ENCODE measurements at places on chromosomes 6 and 20. TPM values are rescaled to one million over a fixed set of nuclear protein-coding genes. Genes with fewer than 3 reads are reported as not detected.

DNA sequence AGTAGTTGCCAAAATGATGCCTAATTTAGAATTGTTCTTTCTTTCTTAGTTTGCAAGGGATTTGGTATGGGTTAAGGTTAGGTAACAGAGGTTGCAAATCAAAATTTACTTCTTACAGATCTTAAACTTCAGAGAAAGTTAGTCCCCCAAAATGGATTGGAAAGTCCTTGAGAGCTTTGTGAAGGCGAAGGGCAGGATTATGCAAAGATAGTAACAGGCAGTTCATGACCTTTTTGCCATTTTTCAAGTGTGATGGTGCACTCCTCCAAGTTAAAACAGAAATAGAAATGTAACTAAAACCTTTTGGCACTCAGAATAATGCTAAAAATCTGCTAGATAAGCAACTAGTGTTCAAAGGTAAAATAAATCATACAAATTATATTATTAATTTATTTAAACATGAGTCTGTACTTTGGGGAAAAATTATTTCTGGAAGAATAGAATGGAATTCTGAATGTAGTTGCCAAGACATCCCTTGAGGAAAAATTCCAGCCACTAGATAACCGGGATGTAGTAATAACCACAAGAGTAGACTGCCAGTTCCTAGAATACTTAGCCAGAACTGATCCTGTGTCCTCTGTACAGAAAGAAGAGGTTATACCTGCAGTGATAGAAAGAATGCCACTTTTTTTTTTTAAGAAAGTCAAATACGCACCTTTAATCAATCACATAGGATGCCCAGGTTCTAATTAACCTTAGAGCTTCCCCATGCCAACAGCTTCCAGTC is 31.8 kb upstream of the DAAM2 start:
- no peak for DNase-seq

DNA sequence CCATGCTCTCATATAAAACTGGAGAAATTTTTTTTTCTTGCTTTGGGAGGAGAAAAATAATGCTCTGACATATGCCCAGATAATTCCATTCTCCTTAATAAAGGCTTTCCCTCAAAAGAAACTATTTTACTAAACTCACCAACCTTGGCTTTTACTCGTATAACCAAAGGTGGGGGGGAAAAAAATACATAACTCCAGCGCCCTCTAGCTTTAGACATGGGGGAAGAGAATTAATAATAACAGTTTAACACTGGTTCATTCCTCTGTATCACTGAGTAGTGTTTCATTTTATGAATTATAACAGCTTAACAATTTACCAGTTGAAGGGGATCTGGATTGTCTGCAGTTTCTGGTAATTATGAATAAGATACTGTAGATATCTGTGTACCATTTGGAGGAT is 1226.1 kb downstream of the GRIK2 start:
- no peak for DNase-seq

DNA sequence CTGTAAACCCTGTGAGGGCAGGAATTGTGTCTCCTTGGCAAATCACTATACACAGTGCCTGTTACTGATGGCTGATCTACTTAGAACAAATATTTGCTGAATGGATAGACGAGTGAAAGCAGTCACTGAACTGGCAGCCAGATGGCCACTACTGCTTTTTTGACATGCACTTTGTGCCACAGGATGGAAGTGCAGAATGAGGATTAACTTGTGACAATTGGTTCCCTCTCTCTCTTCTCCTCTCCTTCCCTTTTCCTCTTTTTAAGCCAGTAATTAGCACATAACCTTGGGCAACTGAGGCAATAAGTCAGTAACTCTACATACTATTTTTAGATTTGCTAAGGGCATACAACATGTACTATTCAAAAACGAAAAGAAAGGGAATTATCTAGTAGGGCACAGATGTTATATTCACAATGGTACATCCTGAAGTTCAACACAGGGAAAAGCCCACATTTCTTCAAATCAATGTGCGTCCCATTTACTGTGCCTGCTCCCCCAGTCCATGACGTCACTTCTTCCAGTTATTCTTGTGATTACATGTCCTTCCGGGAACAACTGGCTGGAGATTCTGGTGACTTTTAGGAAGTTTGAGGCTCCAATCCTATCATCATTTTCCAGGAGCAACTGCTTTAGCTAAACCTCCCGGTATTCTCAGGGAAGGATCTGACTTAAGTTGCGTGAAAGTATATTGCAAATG is 17.0 kb upstream of the RPS6KA2 start:
- no peak for DNase-seq

GRCh38 chr6:140988780-140989179 is 1143.9 kb upstream of the GJE1 start:
- DNase-seq = no peak

- peak; percentile 94 for DNase-seq
Observed at GRCh38 chr6:142926494-142927270, 18.3 kb downstream of the HIVEP2 start.

- DNase-seq = no peak
Observed at GRCh38 chr6:158544428-158544827, 15.5 kb upstream of the TMEM181 start.

- DNase-seq = no peak
Observed at GRCh38 chr20:24317224-24317623, 152.2 kb upstream of the SYNDIG1 start.

DNA sequence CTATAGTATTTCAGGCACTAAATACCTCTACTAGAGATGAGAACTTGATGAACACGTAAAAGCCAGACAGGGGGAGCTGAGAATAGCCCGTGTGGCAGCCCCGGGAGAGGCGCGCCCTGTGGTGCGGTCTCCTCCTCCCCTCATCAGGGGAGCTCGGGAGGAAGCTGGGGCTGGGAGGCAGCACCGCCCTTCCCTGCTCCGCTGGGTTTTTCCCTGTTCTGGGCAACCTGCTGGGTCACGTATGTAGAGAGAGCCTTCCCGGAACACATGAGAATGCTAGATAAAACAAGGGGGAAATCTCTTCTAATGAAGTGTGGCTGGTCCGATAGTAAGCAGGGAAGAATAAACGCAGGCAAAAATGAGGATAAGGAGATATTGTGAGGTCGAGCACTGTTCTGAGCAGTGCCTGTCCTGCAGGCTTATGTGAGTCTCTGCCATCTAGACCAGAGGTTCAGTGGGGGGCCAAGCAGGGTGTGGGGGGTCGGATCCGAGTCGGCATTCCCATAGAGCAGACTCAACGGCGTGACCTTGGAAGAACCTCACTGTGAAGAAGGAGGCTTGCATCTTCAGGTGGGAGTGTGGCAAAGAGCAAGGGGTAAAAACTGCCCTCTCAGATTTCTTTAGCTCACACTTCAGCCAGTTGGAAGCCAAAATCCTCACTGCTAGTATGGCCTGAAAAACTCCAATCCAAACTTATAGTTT is 13.4 kb upstream of the RPS6KA2 start:
- DNase-seq = no peak

DNA sequence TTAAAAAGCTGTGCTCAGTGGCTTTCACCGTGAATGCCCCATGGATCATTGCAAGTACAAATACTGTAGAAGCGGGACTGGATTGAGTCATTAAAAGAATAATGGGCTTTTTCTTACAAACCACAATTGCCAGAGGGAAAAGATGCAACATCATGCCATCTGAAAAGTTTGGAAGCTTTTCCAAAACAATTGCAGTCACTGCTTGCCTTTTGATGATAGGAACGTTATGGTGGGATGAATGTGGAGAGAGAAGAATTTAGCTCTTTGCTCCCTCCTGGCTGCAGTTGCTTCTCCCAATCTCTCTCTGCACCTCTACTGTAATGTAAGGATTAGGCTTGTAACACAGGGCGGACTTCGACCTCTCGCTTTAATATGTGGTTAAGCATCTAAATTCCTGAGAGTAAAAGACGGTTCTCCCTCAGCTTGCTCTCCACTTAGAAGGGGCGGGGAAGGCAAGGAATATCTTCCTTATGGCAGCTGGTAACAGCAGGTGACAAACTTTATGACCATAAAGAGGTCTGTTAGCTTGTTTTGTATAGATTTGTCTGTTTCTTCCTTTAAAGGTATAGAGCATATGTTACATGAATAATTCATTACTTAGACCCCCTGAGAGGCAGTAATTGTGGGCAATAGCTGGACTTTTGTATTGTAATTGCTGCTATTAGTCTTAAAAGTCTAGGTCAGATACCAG is 376.1 kb downstream of the UTRN start:
- no peak for DNase-seq

DNA sequence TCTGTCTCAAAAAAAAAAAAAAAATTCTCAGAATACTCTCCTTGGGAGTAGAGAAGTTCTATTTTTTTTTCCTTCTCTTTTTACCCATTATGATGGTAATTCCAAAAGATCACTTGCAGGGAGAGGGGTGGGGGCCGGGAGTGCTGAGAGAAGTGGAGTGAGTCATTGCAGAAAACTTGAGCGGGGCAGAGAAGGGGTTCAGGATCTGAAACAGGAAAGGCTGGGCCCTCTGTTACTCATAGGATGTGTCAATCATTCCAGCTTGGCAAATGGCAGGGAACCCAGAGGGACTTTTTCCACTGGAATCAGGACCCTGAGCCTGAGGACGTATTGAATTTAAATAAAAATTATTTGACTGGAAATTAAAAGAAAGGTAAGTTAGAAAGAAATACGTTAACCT is 111.4 kb upstream of the ARMC2 start:
- peak; percentile 86 for DNase-seq

DNA sequence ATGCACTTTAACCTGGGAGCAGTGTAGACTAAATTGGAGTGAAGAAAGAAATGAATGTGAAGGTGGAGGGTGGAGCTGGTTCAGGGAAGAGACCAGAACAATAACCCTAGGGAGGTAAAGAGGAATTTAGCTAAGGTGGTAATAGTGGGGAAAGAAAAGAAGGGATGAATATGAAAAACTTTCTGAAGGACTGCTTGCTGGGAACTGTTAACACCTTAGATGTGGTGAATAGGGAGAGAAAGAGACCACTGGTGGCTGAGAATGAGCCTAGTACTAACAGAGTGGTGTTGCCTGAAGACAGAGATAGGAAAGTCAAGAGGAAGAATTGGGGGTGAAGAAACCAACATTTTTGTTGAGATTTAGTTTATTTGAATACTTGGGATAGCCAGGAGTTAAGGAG is 78.4 kb upstream of the HS3ST5 start:
- no peak for DNase-seq

- no peak for DNase-seq
Observed at GRCh38 chr6:79042799-79043126, 35.3 kb downstream of the PHIP start.

DNA sequence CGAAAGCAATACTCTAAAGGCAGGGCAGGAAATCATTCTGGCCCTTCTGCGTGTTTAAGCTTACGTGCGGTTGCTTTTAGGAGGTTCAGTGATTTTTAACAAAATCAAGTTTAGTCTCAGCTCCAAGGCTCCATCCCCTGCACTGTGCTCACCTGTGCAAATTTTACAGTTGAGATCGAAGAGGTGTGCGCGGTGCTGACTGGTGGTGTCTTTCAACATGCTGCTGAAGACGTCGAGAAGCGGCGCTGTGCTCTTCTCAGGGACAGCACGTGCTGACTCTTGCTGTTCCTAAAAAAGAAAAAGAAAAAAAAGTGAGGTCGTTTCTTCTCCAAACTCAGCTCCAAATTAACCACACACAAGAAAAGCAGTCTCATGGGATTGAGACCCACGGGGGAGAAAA is 32.0 kb downstream of the DIDO1 start:
- no peak for DNase-seq

- DNase-seq = no peak
Observed at GRCh38 chr6:120103618-120104017, 754.1 kb upstream of the MAN1A1 start.

DNA sequence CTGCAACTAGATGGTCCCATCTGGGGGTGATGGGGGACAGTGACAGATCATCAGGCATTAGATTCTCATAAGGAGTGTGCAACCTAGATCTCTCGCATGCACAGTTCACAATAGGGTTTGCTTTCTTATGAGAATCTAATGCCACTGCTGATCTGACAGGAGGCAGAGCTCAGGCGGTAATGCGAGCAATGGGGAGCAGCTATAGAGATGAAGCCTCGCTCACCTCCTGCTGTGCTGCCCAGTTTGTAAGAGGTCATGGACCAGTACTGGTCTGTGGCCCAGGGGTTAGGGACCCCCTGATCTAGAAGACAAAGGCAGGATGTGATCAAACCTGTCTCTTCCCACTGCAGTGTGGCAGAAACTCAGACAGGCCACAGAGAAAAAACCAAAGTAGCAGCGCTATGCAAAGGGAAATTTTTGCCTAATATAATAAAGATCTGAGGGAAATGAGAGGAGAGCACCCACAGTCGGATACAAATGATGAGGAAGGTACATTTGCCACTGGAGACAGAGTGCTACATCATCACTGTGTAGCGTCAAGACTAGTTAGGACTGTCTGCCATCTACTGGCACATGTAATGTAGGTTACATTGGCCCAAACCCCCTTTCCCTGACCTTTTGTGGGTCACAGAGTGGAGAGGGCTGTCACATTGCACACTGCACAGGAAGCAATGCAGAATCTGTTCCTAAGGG is 4.1 kb upstream of the LY86 start:
- no peak for DNase-seq

DNA sequence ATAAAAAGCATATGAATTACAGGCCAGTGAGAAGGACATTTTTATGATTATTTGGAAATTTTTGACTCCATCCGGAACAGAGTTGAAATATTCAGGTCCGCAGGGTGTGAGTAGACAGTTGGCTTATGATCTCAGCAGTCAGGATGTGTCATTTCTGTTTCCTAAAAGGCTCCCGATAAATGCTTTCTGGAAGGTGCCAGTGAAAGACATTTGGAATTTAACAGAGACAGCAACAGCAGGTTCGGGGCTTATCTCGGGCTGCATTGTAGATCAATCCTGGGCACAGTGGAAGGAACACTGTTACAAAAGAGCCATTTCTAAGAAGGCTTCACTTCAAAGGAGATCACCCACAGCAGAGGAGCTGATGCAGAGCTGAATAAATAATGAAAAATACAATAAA is 934.4 kb downstream of the KIF16B start:
- DNase-seq = no peak

DNA sequence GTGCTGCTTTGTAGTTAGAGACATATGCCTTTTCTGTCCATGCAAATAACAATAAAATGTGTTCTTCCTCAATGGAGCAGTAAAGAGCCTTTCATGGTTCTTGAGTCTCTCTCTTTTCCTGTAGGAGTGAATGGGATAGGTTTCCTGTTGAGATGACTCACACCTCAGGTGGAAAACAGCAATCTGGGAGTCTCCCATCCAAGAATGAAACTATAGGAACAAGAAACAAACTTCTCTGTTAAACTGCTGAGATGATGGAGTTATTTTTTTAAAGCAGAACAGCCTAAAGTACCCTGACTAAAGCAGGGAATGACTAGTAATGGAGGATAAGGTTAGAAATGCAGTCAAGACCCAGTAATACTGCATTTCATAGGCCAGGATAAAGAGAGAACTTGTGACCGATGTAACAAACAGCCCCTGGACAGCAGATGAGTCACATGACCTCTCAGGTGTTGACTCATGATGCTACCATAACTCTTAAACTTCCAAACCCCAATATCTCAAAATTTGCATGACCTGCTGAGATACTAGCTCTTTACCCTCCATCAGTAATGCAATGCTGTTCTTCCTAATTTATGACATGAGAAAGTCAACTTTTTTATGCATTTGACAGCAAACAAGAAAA is 548.9 kb downstream of the CBLN4 start:
- DNase-seq = no peak

The EYA4 gene
- total RNA-seq = not detected

The PTCRA gene
- total RNA-seq = not detected

The SLPI gene
- 206 TPM for total RNA-seq

The SLC17A1 gene
- total RNA-seq = not detected

The TSPO2 gene
- not detected for total RNA-seq

The NT5E gene
- 7.4 TPM for total RNA-seq
